Hematopoietic multipotent progenitor cell treated with erythropoietin and hydrocortisone succinate and interleukin-3 and kit ligand, for 15 days (in vitro differentiated cells): ENCODE measurements at places on chromosomes 11 and 22.

- no peak for DNase-seq
These were observed 548 bp downstream of the FDXACB1 start for GRCh38 chr11:111878385-111878848.

DNA sequence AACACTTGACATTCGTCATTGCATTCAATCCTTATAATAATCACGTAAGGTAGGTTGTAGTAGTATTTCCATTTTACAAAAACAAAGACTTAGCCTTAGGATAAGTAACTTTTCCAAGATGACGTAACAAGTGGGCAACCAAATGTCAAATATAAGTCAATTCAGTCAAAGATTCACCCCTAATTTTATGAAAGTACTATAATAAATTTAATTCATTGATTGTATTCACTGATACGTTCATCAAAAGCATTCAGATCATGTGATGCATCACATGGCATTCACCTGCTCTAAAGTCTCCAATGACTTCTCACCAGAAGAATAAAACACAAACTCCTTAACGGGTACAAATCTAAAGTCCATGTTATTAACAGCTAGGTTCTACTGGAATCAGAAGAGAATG, 2.1 kb downstream of the KIF18A start:
- DNase-seq, result no peak

- no peak for DNase-seq
These were observed 16.9 kb upstream of the SLCO2B1 start for GRCh38 chr11:75133976-75134375.

DNA sequence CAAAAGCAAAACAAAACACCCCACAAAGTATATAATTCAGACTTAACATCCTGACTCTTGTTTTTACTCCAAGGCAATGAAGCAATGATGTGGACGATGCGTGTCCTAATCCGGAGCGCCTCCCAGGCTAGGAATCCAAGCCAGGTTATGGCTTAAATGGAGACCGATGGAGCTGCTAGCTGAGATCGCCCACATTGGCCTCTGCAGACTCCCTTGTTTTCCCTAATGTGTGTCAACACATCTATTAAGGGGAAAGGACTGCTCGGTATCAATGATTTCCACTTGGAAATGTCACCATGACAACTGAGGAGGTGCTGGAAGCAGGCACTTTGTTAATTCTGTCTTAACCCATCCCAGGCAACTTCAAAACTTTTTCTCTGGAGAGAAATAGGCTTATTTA, 311.7 kb downstream of the TBC1D22A start:
- DNase-seq, result no peak

DNA sequence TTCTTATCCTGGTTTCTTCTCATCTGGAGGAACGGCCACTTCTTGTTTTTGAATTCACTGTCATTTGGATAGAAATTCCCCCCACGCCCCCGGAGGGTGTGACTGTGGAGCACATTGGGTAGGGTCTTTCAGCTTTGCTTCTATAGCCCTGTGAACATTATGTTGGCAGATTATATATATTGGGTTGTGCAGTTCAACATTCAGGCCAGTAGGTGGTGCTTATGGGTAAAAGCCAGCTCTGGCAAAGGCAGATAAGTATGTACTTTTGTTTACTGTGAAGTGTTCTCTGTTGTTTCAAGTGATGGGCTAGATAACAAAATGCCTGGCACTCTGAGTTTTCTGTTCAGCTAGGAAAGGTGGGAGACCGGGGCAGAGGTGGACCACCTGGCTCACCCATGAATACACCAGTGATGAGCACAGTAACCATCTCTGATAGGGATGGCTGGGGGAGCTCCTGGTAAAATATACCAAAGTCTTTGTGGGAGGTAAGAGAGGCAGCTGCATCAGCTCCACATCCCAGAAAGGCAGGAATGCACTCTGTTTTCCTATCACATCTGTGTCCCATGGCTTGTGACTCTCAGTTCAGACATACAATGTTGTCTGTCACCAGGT, 1348.2 kb upstream of the RAG2 start:
- peak; percentile 13 for DNase-seq

DNA sequence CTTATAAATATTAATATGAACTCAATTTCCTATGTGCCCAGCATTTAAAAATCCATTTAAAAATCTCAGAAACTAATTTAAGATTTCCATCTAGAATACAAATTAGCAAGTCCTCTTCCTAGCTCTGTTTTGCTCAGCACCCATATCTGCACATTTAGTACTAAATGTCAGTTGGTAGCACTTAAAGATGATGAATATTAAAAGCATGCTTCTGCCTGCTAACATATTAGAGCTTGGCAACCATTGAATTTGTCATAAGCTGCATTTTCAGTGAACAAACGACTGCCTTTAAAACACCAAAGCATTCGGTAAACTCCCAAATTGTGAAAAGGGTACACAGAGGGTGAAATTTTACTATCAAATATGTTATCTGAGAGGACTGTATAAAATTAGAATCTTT, 177.7 kb downstream of the CADM1 start:
- no peak for DNase-seq

GRCh38 chr22:41491374-41492100, 22.6 kb downstream of the ACO2 start:
- no peak for DNase-seq

- no peak for DNase-seq
These were observed 46.7 kb upstream of the SCUBE2 start for GRCh38 chr11:9138133-9138453.

- DNase-seq, result no peak
These were observed 54.1 kb downstream of the LDLRAD3 start for GRCh38 chr11:35997902-35998520.

DNA sequence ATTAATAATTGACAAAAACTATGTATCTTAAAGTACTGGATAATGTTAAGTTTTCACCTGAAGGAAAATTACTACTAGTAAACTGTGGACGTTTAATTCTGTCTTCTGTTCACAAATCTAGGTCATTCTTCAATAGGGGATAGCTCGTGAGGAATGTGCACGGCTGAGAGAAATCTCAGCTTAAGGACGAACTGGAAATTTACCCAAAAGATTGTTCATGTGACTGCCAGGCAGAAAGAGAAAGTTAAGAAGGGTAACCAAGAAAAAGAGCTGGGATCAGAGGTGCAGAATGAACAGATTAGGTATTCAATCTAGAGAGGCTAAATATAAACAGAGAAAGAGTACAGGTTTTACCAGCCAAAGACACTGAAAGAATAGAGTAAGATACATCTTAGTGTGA, 245.3 kb downstream of the CASP12 start:
- no peak for DNase-seq

- no peak for DNase-seq
These were observed 149.1 kb upstream of the CNTN5 start for GRCh38 chr11:98871690-98872089.

GRCh38 chr11:108970221-108970991, 305.5 kb downstream of the DDX10 start:
- no peak for DNase-seq

DNA sequence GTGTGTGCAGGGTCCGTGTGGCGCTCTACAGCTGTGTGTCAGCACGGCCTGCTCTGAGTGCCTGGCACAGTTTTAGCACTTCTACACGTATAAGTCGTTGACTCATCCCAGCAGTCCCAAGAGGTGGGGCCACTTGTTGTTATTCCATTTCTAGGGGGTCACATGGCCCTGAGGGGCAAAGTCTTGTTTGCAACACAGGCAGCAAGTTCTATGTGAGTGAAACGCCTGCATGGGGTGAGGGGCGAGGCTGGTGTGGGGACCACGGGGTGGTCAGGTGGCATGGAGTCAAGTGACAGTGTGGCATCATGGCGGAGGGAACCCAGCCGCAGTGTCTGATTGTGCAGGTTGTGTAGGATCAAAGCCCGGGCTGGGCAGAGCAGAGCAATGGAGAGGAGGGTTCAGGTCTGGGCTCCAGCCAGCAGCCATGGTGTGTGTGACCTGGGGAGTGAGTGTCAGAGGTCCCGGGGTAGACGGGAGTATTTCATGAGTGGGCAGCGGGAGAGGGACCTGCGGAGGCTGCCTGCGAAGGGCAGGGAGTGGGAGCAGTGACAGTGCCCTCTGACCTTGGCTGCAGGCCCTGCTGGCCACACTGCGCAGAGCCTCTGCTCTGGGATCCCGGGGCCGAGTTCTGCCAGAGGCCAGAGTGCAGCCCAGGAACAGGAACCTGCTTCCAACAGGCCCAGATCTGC, 27.9 kb downstream of the SHANK3 start:
- DNase-seq, result no peak

GRCh38 chr11:94741022-94741679, 27.0 kb upstream of the AMOTL1 start:
- DNase-seq, result no peak

DNA sequence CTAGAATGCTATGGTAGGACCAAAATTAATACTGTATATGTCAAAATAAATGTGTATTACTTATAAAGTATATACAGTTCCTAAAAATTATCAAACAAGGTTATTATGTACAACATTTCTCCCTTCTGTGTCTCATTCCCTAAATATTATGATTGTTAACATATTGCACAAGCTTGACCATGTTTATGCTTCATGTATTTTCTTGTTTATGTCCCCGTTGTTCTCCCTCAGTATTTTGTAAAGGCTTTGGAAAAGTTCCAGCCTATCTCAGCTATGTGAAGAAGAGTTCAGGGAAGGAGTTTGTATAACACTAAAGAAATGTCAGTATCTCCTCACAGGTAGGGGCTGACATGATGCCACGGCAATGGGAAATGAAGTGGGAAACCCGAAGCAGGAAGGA, 19.6 kb downstream of the ADM start:
- DNase-seq, result no peak

DNA sequence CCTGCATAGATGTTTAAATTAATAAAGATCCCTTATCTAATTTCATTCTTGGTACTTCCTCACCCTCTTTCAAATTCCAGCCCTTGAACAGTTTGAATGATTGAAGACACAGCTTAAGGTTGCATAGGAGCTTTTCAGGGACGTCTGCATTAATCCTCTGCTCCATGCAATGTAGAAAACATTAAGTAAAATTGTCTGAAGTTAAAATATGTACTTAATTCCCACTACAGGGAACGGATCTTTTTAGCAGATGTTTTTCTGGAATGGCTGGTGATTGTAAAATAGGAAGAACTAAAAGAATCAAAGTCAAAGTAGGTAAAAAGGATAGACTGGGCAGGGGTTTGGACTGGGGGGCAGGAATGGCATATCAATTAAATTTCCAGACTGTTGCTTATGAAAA, 58.9 kb downstream of the ABTB2 start:
- no peak for DNase-seq

- DNase-seq, result peak; percentile 34
These were observed 161.1 kb downstream of the BBOX1 start for GRCh38 chr11:27201454-27202302.

DNA sequence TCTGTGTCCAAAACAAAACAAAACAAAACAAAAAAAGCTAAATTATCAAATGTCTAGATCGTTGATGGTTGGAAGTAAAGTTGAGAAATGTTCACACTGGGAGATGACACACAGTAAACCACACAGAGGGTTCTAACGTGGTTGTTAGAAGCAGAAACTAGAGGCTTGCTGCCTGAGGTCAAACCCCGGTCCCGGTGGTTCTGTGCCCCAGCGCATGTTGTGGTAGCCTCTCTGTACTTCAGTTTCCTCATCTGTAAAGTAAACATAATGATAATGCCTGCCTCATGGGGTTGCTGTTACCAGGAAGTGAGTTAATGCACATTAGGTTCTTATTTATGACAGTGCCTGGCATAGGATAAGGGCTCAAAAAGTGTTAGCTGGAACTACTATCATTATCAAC, 33.4 kb downstream of the PPARA start:
- DNase-seq, result no peak

DNA sequence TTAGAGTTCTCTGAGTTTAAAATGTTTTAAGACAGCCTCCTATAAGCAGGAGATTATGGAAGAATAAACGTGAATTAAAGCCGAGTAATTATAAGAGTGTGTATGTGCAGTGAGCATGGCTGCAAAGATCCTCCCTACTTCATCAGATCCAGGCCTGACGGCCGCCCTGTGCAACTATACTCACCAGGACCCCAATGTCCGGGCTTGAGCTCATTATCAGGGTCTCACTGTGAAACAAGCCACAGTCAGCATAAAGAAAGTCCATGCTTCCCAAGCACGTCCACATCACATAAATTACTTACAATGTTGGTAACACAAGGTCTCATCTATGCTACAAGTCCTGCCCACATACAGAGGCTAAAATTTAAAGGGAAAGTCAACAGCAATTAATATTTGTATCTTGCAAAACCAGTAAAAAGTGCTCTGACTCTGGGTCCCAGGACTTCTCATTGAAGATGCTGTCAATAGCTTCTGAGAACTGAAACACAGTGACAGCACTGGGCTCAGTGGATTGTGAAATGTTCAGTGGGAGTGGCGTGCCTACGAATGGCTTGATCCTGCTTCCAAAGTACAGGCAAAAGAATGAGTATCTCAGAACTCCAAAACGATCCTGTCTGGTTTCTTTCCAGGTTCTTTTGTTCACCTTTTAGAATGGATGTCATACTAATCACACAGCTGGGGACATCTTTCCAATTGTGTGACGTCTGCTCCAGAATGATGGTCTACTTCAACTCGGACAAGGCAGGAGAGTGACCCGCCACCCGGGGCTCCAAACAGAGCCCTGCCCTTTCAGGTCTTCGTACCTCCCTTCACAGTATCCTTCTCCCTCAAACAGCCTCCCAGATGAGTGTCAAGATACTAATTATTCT, 72.1 kb upstream of the ARFGAP3 start:
- no peak for DNase-seq

DNA sequence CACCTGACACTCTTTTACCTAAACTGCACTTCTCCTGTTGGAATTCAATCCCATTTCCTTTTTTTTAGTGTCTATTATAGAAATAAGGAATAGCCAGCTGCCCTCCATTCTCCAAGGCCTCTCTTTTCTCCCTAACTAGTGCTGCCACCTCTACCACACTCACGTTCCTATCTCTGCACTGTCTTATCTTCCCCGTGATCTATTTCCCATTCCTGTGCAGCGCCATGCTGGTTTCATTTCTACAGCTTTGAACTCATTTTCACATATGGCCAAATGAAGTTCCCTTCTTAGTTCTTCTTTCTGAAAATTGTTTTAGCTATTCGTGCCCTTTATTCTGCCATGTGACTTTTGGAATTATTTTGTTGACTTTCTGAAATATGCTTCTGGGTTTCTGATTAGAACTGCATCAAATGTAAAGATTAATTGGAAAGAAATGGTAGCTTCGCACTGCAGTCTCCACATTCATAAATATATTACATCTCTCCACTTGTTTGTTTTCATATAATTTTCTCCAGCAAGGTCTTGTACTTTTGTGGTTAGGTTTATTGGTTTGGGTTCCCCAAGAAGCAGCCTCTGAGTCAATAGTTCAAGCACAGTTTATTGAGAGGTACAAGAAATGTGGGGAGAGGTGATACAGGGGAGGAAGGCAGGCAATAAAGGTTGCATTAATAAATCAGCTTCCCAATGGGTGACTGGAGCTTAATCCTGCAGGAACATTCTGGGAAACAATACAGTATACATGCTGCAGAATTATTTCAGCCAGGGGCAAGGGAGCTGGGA, 43.7 kb upstream of the DRD2 start:
- DNase-seq, result no peak
